ENCODE measurements at places on chromosomes 1 and 21.
A peak's percentile ranks its signal among the peaks of the same experiment; 100 is the strongest.

DNA sequence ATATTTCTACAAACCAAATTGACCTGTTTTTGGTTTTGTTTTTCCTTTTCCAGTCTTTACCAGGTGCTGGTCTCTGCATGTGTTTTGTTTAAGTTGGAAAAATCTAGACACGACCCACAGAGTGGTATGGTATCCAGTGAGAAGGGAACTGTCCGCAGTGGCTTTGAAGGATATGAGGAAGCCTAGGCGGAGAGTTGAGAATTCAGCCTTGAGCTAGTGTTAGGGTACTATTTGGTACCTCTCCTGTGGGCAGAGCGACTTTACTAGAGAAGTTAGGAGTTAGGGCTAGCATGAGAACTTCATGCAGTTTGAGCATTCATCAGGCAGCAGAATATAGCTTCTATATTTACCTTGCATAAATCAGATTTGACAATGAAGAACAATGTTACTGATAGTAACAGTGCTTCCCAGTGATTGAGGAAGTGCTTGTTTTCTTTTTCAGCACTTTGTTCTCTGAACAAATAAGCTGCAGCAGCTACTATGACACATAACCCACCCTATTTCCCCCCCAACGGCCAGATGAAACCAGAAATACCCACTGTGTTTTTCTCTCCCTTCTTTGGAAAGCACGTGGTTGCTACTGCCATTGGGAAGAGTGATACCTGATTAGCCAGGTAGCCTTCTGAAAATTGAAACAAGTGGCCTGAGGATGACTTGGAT lies 19.0 kb downstream of the MRPS6 start:
- no peak for DNase-seq

DNA sequence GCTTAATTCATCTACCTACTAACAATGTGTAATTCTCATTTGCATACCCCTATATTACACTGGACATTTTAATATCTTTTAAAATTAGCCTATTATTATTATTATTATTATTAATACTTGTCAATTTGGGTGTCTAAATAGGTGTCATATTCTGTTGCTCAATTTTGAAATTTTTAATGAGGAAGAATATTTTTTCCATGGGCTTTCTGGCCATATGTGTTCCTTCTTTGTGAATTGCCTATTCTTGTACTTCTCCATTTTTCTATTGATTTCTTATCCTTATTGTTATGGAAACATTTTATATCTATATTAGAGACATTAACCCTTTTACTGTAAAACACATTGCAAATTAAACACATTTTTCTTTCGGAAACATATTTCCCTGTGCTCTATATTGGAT lies 6.4 kb upstream of the NIBAN1 start:
- no peak for DNase-seq

DNA sequence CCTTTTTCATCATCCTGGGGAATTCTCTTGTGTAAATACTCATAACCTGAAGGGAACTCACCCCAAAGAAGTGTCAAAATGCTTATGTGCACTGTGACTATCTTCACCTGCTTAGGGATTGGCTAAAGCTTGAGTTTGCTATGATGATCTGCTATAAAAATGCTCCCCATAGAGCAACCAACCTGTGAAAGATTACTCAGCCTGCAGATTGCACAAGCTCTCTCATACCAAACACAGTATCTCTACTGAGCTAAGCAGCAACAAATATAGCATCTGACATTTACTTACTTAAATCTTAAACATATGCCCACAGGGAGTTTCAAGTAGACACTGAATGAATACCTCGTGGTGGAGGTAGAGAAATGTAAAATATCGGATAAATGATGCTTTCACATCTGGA lies 725.8 kb downstream of the MRPL39 start:
- DNase-seq = no peak

GRCh38 chr1:36369061-36369861 lies 16.5 kb downstream of the STK40 start:
- DNase-seq = peak; percentile 78

DNA sequence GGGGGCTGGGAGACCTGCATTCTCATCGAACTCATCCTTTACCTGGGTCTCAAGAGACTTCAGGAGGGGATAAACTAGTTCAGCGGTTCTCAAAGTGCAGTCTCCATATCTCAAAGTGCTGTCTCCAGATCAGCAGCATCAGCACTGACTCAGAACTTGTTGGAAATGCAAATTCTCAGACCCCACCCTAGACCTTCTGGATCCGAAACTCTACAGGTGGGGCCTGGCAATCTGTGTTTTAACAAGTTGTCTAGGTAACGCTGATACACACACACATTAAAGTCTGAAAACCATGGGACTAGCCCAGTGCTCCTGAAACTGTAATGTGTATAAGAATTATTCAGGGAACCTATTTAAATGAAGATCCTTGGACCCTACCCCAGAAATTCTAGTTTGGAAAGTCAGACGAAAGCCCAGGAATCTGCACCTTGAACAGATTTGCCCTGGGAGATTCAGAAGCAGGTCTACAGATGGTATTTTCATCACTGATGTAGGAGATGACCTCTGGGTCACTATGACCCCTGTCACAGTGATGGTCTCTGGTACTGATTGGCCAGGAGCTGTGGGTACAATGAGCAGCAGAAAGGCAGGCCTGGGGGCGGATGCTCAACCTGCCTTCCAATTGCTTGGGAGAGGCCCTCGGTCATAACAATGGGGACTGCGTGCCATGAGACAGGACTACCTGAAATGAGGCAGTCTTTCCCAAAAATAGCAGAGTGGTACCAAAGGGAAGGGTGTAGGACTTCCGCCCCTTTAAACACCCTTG lies 127.2 kb downstream of the FAM78B start:
- DNase-seq = no peak

GRCh38 chr1:108624069-108624468 lies 36.8 kb downstream of the HENMT1 start:
- DNase-seq = no peak

DNA sequence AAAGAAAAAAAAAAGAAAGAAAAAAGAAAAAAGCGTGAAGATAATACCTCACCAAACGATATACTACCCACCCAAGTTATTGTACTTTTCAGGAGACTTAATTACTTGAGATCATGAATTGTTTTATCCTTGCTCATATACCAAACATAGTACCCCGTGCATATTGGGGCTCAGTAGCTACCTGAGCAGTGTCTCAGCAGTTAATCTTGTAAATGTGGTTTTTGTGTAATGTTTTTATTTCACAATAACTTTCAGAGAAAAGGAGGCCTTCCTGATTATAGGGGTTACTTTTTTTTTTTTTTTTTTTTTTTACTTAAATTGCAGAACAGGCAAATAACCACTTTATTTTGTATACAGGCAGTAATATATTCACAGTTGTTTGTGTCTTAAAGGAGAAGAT lies 80.3 kb downstream of the OSBPL9 start:
- no peak for DNase-seq

GRCh38 chr21:41777951-41778815 lies 11.3 kb upstream of the RIPK4 start:
- DNase-seq = peak; percentile 16

DNA sequence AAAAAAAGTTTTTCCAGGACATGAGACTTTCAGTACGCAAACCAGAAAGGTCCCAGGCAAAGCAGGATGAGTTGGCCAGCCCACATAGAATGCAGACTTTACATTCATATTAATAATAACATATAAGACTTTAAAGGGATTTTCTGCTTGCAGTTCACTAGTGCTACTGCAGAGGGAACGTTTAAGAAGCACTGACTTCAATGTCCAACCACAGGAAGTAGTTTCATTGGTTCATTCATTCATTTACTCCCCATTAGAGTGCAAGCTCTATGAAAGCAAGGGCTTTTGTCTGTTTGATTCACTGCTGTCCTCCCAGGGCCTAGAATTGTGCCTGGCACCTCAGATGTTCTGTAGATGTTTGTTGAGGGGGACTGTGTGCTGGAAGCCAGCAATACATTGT lies 11.8 kb upstream of the SERINC2 start:
- DNase-seq = no peak

- no peak for DNase-seq
Observed at GRCh38 chr1:111958851-111959250, 30.6 kb downstream of the KCND3 start.

DNA sequence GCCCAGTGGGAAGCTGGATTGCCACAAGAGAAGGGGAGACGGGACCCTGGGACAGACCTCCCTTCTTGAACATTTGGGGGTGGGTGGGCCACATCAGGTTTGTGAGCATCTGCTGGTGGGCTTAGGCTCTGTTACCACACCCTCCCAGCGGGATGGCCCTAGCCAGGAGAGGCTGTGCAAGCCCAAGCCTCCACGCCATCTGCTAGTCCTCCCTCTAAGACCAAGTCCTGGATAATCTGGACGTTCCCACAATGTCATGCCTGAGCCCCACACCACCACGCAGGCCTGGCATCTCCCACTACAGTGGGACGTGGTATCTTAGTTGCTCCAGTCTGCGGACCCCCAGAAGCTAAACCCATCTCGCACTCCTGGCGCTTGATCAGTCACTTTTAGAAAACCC lies 3.7 kb upstream of the IBA57 start:
- DNase-seq = no peak

GRCh38 chr1:228274452-228275178 lies 66.8 kb downstream of the OBSCN start:
- DNase-seq = no peak

DNA sequence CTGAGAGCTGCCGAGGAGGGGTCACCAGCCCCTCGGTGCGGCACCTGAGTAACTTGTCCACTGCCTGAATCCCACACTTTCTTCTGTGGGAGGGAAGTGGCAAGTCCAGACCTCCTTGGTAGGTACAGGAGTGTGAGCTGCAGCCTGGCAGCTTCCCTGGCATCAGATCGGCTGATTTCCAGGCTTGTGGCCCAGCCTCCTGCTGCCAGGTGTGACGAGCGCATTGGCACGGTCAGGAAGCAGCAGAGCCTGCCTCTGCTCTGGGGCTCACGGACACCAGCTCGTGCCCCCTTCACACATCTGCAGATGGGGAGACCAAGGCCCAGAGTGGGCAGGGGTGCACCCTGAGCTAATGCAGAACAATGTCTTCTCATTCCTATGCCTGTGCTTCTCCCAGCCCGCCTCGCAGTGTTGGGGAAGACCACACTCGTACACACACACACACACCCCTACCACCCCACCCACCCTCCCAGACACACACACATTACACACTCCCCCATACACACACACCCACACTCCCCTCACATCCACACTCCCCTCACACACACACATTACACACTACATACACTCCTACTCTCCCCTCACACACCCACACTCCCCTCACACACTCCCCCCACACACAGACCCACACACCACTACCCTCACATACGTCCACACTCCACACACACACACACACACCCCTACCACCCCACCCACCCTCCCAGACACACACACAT lies 33.1 kb upstream of the SELENON start:
- no peak for DNase-seq

GRCh38 chr1:162855461-162856150 lies 5.4 kb downstream of the CCDC190 start:
- no peak for DNase-seq

GRCh38 chr1:223403184-223403815 lies 10.1 kb downstream of the CCDC185 start:
- no peak for DNase-seq

GRCh38 chr1:43068911-43069310 lies 103.2 kb downstream of the EBNA1BP2 start:
- DNase-seq = no peak

- no peak for DNase-seq
Observed at GRCh38 chr1:179016706-179017382, 8.8 kb upstream of the FAM20B start.

DNA sequence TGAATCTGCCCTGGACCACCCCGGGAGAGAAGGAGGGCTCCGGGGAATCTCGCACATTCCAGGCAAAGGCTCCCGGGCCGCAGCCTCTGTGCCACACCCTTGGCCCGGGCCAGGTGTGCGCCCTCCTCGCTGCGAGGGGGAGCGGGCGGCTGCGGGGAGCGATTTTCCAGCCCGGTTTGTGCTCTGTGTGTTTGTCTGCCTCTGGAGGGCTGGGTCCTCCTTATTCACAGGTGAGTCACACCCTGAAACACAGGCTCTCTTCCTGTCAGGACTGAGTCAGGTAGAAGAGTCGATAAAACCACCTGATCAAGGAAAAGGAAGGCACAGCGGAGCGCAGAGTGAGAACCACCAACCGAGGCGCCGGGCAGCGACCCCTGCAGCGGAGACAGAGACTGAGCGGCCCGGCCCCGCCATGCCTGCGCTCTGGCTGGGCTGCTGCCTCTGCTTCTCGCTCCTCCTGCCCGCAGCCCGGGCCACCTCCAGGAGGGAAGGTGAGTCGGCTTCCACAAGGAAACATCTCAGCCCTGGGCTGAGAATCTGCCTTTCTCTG lies at the start of gene LAMC2:
Gene LAMC2 (plus strand): TSS at position 324 of the 550 bp plus-strand sequence. CDS start 89 bp downstream, at position 413.
- DNase-seq = peak; percentile 56

GRCh38 chr1:9101510-9102146 lies 27.3 kb downstream of the GPR157 start:
- no peak for DNase-seq

GRCh38 chr1:246577082-246577719 lies 10.9 kb downstream of the CNST start:
- DNase-seq = no peak

- no peak for DNase-seq
Observed at GRCh38 chr21:44516342-44516741, 23.7 kb downstream of the KRTAP10-1 start.

DNA sequence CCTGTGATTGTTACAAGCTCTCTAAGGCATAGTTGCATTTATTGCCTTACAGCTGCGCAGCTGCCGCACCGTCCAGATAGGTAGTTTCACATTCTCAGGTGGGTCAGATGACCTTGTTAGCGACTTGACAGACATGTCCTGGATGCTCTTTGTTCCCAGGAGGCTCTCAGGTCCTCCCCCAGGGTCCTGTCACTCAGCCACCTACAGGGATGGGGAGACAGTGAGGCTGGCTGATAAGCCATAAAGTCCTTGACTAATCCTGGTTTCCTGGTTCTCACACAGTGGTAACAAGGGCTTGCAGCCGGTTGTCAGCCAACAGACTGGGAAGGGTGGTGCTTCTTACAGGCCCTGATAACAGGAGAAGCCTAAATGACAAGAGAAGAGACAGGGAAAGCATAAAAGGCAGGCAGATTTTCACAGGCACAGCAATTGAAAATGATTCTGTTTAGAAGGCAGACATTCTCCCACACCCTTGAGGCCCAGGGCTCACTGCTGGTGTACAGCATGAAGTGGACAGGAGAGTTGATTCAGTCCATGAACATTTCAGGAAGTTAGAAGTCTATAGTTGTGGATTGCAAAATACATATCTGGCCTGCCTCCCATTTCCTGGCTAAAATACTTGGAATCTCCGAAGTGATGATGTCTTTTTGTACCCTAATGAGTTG lies 2.9 kb downstream of the ARF1 start:
- DNase-seq = no peak

DNA sequence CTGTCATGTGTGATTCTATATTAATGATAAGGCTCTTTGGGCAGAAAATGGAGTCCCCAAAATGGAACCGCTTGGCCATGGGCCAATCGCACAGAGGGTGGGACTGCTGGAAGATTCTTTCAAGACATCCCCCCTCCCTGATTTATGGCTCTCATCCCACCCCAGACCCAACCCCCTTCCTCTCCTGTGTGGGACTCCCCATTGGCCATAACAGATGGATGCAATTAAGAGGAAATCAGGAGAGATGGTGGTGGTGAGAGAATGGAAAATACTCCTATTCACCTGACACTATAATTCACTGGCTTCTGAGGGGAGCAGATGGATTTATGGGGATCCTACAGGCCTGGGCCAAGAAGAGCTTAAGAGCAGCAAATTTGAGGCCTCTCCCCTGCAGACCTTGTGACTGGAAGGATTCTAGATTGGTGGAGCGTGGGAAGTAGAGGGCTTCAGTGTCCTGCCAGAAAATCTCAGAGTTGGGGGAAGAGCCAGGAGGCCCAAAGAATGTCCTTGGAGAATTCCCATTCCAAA lies 1.7 kb downstream of the IGFN1 start:
- no peak for DNase-seq

GRCh38 chr1:111742938-111743549 lies 3.8 kb upstream of the INKA2 start:
- DNase-seq = no peak

GRCh38 chr1:224358237-224358636 lies 1.6 kb downstream of the CNIH4 start:
- DNase-seq = no peak
